ENCODE measurements at places on chromosomes 13 and 19.

DNA sequence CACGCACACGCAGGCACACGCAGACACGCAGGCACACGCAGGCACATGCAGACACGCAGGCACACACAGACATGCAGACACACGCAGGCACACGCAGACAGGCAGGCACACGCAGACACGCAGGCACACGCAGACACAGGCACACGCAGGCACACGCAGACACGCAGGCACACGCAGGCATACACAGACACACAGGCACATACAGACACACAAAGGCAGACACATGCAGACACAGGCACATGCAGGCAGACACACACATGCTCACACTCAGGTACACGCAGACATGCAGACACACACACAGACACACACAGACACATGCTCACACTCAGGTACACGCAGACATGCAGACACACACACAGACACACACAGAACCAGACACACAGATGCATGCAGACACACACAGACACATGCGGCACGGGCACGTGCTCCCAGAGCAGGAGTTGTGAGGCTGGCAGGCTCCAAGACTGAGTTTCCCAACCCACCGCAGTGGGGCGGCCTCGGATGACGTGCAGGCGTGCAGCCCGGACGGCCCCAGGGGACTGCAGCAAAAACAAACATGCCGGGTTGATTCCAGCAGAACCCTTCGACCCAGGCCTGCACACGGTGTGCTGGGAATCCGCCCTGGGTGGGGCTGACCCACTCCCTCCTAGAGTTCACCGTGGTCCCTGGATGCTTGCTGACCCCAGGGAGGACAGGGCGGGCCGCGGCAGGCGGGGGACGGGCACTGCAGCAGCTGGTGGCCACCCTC is 100.0 kb downstream of the GADD45B start:
- DNase-seq = no peak

GRCh38 chr19:50835785-50836542 is 2.6 kb upstream of the KLK15 start:
- peak; percentile 64 for DNase-seq

DNA sequence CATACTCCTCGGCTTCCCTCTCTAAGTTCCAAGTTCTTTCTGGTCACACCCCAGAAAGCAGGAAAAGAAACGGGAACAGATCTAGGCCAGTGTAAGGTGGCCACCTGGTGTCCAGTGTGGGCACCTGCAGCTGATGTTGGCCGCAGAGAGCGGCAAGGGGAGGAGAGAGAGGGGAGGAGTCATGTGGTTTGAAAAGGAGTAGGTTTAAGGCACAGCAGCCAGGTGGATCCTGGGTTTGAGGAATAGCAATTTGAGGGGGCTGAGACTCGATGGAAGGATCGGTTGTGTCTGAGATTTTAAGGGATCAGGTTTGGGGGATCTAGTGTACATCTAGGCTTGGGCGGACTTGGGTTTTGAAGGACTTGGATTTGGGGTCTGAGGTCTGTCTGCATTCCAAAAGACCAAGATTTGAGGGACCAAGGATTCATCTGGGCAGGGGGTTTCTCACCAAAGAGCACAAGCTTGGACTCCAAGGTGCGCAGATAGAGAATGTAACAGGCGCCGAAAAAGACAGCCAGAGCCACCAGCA is 1.2 kb downstream of the RABAC1 start:
- no peak for DNase-seq

- DNase-seq = no peak
Observed at GRCh38 chr13:36712770-36713169, 39.0 kb downstream of the SERTM1 start.

GRCh38 chr13:103639326-103639725 is 573.1 kb upstream of the SLC10A2 start:
- DNase-seq = no peak

Data from activated CD8-positive, alpha-beta memory T cell treated with anti-CD3 and anti-CD28 coated beads, Interleukin-2, amount 50 U/mL, for 4 hours (primary cell).